ENCODE measurements at places on chromosomes 16 and 17. TPM values are rescaled to one million over a fixed set of nuclear protein-coding genes. Genes with fewer than 3 reads are reported as not detected.
A peak's percentile ranks its signal among the peaks of the same experiment; 100 is the strongest.

DNA sequence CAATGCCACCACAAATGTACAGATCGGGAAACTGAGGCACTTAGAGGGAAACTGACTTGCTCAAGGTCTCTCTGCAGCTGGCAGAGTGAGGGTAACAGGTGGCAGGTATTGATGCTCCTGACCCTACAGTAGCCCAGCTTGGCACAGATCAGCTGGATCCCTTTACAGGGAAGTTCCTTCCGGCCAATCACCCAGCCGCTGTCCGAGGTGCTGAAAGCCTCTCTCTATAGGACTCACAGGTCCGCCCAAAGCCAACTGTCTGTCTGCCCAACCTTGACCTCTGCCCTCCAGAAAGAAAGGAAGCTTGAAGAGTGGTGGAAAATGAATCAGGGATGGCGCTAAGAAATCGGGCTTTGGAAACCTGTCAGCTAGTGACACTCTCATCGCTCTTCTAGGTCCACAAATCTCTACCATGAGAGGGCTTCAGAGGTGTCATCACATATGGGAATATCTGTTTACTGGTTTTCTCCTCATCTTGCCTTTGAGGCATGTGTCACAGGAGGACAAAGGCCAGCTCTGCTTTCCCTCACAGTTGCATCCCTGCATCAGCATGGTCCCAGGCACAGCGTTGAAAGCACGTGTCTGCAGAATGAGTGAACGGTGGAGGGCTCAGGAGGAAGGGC is 246.2 kb downstream of the KATNIP start:
- peak; percentile 57 for DNase-seq

DNA sequence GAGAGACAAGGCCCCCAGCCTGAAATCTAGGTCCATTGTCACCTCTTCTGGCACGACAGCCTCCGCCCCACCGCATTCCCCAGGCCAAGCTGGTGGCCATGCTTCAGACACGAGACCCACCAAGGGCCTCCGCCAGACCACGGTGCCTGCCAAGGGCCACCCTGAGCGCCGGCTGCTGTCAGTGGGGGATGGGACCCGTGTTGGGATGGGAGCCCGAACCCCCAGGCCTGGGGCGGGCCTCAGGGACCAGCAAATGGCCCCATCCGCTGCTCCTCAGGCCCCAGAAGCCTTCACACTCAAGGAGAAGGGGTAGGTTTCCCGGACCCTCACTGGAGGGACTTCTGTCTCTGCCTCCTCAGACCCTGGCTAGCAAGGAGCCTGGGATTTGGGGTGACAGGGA is 1.0 kb downstream of the TEDC2 start:
- no peak for DNase-seq

DNA sequence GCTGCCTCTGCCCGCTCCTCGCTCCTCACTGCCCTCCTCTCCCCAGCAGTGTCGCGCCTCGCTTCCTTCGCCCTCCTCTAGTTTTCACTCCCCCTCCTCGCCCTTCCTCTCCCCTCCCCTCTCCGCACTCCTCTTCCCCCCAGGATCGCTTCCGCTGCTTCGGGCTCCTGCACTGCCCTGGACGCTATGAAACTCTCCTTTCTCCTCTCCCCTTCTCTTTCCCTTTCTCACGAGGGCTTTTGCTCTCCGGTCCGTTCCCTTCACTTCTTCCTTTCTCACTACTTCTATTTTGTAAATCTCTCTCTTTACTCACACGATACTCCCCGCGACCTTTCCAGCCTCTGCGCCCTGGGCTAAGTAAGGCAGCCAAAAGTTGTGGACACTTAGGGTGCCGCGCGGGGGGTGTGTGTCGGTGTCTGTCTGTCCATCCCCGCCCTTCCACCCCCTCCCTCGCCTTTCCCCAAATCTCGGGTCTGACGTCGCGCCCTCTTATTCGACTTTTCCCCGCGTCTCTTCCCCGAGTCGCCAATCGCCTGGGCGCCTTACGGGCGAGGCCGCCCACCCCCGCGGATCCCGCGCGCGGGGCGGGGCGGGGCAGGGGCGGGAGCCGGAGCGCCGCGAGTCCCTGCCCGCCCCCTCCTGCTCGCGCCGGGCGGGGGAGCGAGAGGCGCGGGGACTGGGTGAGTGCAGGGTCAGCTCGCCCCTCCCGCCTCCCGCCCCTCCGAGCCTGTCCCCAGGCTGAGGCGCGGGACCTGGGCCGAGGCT is at the start of gene IRX3:
TSS of gene IRX3 (minus strand) at position 422 of the 765 bp plus-strand sequence. CDS start 737 bp downstream, outside the sequence.
- no peak for DNase-seq

DNA sequence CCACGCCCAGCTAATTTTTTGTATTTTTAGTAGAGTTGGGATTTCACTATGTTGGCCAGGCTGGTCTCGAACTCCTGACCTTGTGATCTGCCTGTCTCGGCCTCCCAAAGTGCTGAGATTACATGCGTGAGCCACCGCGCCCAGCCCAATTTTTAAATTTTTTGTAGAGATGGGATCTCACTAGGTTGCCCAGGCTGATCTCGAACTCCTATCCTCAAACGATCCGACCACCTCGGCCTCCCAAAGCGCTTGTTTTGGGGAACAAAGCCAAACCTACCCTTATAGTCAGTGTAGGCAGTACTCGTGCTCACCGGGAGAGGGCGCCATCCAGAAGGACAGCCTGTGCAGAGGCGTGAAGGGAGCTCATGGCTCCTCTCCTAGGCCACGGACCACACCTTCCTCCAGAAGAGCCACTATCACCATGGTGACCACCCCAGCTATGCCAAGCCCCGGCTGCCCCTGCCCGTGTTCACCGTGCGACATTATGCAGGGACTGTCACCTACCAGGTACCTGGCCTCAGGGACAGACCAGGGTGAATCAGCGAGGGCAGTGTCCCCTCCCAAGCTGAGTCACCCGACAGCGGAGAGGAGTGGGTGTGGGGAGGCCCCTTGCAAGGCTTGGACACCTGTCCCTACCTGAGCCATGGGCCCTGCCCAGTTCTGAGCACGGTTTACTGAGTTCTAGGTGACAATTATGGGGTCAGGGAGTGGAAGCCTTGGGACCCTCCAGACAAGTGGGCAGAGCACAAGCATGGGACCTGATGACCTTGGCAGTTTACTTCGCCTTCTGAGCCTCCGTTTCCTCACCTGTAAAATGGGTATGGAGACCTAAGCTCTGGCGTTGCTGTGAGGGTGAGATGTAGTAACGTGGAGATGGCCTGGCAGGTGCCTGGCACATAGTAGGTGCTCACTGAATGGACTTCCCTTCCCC is 13.7 kb downstream of the MYO15B start:
- DNase-seq = peak; percentile 79

- DNase-seq = no peak
Observed at GRCh38 chr17:36507266-36507665, 20.8 kb downstream of the ZNHIT3 start.

- no peak for DNase-seq
Observed at GRCh38 chr17:49457564-49458535, 37.2 kb upstream of the NGFR start.

GRCh38 chr17:7204336-7204735 is 15.3 kb downstream of the DLG4 start:
- no peak for DNase-seq

- DNase-seq = no peak
Observed at GRCh38 chr16:9687737-9688319, 494.4 kb downstream of the GRIN2A start.

DNA sequence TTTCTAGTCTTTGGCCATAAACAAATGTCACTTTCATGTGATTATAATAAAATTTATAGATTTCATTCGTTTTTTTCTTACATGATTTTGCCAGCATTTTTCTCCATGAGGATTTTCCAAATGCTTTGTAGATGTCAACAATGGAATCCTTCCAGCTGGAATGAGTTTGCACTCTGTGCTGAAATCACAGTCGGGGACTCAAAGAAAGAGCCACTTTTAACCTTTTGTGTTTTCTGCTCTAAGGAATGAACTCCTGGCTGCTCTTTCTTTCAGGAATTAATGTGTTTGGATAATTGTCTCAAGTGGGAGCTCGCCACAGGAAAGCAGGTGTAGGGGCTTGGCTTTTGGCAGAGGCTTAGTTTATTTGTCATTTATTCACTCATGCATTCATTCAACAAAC is 372.3 kb upstream of the SALL1 start:
- DNase-seq = no peak

GRCh38 chr16:76941113-76941512 is 249.9 kb upstream of the MON1B start:
- no peak for DNase-seq

GRCh38 chr16:87795336-87795735 is 29.6 kb upstream of the KLHDC4 start:
- no peak for DNase-seq

GRCh38 chr16:81798311-81799137 is 19.4 kb downstream of the PLCG2 start:
- DNase-seq = peak; percentile 75

GRCh38 chr16:12609937-12610699 is 193.6 kb downstream of the CPPED1 start:
- DNase-seq = no peak

DNA sequence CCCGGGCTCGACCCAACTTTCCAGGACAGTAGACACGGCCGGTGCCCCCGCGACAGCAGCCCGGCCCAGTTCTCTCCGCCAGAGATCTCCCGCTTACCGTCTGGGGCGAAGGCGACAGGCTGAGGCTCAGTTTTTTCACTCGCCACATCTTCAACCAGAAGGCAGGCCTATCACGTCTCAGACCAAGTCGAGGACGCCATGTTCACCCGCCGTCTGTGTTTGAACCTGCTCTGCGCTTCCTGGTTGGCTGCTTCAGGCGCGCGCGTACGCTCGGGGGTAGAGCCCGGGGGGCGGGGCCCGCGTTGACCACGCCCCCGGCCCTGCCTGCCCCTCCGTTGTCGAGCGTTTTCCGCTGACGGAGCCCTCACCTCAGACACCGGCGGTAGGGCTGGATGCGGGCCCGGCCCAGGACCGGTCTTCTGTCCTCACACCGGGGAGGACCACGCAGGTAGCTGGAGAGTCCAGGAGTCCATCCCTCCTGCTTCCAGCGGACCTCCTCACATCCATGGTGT is at the start of gene SPAG5:
TSS of gene SPAG5 (minus strand) at position 227 of the 512 bp plus-strand sequence. CDS start at position 148, 79 bp downstream.
- peak; percentile 96 for DNase-seq

DNA sequence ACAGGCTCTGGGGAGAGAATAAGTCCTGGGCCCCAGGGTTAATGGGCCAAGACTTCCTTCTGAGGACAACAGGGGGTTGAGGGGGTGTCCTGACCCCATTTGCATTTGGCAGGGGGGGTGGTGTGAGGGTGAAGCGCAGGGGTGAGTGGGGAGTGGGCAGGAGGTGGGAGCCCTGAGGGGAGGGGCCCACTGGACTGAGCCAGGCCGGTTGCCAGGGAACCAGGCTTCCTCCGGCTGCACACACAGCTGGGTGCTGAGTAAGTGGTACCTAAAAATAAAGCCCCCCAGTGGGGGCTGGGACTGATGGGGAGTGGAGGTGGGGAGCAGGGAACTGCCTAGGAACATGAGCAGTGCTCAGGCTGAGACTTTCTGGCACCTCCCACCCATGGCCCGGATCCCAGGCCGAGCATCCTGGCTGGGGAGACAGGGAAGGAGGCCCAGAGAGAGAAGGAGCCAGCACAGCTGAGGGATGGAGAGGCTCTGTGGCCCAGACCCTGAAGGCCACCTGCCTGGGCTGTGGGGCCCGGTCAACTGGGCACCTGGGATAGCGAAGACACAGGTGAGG is 7.5 kb upstream of the RASD1 start:
- no peak for DNase-seq

- no peak for DNase-seq
Observed at GRCh38 chr17:28518578-28518977, 12.4 kb downstream of the FOXN1 start.

DNA sequence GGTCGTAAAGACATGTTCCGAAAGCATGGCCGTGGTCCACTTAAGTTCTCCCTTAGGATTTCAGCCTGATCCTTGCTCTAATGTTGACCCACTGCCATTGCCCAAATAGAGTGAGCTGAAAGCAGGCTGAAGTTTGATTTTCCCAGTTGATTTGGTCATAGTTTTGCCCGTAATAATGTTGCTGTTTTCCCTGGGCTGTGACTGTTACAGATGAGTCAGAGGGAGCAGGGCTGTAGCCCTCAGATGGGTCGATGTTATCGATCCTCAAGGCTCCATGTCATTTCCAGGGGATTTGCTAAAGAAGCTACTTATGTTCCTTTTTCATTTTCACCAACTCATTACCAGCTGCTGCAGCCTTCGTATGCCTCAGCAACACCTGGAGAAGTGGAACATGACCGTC is 169.0 kb upstream of the ZFHX3 start:
- no peak for DNase-seq

DNA sequence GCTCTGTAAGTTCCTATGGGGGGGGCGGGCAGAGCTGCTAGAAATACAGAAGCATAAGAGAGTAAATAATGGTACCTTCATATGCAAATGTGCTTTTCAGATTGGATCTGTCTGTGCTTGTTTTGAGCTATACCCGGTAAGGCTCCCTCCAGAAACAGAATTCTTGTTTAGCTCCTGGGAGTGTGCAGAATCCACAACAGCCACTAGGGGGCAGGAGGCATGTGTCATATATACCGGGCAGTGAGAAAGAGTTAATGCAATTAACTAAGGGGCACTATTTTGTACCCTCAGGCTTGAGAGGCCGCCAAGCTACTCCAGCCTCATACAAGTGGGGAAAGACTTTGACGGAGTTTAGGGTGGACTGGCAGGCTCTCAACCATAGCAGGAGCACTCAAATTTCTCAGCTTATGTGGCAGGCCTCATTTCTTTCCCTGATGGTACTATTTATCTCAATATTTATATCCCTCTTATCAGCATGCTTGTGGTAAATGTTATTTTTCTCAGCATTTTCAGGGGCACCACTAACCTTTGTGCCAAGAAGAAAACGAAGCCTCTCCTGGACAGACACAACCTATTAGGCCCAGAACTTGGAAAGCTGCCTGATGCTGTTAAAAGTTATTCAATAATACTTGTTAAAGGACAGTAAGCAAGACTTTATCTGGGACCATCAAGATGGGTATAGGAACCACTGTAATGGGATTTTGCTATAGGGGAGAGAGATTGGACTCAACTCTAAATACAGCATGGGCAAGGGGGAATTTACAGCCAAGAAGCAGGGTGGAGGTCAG is 10.7 kb upstream of the CENPV start:
- peak; percentile 86 for DNase-seq

The TAX1BP3 gene
- 19.5 TPM for total RNA-seq

The FTO gene
- total RNA-seq = 57.7 TPM

The NAA60 gene
- total RNA-seq = 50.2 TPM

The TAC4 gene
- not detected for total RNA-seq

The TBX4 gene
- total RNA-seq = not detected

The KRT40 gene
- not detected for total RNA-seq

The CCDC154 gene
- 2.0 TPM for total RNA-seq

The ASGR1 gene
- 0.38 TPM for total RNA-seq

The DVL2 gene
- total RNA-seq = 52.7 TPM

The COL1A1 gene
- 1.6 TPM for total RNA-seq

The CRHR1 gene
- total RNA-seq = not detected

The TBC1D3K gene
- not detected for total RNA-seq

The ALDH3A1 gene
- total RNA-seq = not detected

Measured in activated CD8-positive, alpha-beta memory T cell treated with anti-CD3 and anti-CD28 coated beads, Interleukin-2, amount 10 ng/mL, durations not matched to agents 7 days and 5 days (primary cell).